ENCODE measurements at places on chromosomes 4 and X.

DNA sequence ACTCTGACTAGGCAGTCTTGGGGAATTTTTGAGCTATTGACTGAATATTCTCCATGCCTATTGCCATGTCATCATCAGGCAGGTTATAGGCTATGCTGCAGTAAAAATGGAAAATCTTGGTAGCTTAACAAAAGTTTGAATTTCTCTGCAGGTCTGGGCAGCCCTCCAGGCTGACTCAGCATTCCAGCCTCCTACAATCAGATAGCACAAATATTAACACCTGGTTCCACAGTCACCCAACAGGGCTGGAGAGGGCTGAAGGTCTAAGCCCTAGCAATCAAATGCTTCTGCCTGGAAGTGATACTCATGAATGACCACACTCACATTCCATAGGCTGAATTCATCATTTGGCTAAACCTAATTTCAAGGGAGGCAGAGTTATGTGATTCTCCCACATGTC lies 9.6 kb upstream of the PPP3CA start:
- DNase-seq, result no peak

GRCh38 chrX:25034889-25035288 lies 19.1 kb upstream of the ARX start:
- DNase-seq, result no peak

DNA sequence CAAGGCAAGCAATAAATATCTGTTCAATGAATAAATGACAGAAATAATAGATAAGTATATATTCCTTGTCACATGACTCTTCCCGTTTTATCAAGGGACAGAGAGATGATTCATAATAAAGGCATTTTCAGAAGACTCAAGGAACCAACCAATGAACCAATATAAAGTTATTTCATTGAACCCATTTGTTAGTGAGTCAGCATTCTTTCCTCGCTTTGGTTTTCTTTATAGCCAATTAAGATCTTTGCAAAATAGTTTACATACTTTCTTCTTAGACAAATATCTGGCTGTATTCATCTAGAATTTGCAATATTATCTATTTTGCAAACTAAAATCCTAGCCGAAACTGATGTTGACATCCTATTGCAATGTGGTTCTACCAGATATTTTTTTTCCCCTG lies 269.4 kb downstream of the IL15 start:
- DNase-seq, result no peak

DNA sequence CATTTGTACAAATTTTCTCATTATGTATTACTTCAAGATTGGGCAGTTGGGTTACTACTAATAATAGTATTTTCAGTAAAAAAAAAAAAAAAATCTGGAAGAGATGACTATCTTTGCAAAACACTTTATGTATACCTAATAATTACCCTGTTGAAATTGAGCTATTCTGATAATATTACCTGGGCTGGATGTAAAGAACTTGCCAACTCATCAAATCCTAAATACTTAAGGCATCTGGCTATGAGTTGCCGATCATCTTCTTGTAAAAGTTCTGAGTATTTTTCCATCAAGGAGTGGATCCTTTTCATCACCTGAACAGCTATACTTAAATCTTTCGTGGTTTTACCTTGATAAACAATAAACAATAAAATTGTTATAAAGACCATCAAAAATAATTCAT lies 42.7 kb downstream of the DDX60 start:
- no peak for DNase-seq

GRCh38 chrX:134990801-134991481 lies at the start of gene SMIM10:
SMIM10 (plus strand) TSS chrX:134990991; CDS start chrX:134991096, 105 bp downstream.
- DNase-seq, result peak; percentile 23

- no peak for DNase-seq
Measured at GRCh38 chr4:24630937-24631336, 46.6 kb upstream of the DHX15 start.

DNA sequence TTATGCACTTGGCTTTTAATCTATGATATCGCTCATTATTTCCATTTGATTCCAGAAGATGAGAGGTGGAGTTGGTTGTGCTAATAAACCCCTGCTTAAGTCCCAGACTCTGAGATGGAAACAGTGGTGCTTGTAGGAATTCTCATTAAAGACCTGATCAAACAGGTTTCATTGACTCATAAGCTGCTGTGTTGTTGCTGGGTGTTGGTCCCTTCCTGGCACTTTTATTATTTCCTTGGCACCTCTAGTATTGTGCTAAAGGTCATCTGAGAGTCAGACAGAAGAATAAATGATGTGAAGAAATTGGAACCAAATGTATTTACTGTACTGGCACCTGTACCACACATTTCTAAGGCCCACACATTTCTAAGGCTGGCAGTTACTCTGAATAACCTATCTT lies 544.7 kb upstream of the NR3C2 start:
- DNase-seq, result no peak

GRCh38 chr4:11954093-11954492 lies 525.4 kb upstream of the HS3ST1 start:
- no peak for DNase-seq

- DNase-seq, result no peak
Measured at GRCh38 chrX:107686026-107686425, 57.7 kb downstream of the PRPS1 start.

DNA sequence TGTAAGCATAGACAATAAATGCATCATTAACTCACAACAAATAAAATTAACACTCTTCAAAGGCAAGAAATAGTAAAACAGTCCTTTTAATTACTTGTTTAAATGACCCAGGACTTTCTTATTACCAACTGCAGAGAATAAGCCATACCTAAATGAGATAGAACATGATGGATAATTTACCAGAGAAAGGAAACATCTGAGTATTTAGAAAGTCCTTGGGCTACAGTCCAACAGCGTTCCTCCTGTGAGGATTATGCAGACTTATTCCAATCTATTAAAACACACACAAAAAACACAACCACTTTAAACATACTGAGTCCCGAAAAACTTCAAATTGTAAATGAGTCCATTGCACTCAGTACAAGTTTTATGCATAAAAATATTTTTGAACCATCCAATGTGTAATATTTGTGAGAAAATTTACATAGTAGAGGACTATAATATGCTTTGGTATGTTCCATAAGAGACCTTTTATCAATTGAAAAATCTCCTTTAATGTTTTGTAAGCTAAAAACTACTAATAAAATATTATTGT lies 129.2 kb downstream of the NR3C2 start:
- no peak for DNase-seq

- DNase-seq, result no peak
Measured at GRCh38 chr4:124526769-124527168, 185.8 kb downstream of the ANKRD50 start.

DNA sequence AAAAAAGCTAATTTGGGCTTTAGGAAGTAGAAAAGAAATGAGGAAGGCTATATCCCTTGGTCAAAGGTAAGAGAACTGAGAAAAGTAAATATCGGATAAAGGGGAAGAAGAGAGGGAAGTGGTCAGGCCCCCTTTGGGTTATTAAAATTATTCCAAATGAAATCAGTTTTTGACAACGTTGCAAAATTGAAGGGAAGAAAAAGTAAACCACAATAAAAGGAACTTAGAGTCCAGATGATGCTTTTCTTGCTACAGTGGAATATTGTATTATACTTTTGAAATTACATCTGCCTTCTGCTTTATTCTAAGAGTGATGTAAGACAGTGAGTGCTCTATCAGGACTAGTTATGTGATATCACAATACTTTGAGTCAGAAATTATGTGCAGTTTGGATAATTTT lies 59.4 kb upstream of the RBPJ start:
- DNase-seq, result no peak

- DNase-seq, result no peak
Measured at GRCh38 chrX:71619986-71620385, 1.7 kb upstream of the CXCR3 start.

DNA sequence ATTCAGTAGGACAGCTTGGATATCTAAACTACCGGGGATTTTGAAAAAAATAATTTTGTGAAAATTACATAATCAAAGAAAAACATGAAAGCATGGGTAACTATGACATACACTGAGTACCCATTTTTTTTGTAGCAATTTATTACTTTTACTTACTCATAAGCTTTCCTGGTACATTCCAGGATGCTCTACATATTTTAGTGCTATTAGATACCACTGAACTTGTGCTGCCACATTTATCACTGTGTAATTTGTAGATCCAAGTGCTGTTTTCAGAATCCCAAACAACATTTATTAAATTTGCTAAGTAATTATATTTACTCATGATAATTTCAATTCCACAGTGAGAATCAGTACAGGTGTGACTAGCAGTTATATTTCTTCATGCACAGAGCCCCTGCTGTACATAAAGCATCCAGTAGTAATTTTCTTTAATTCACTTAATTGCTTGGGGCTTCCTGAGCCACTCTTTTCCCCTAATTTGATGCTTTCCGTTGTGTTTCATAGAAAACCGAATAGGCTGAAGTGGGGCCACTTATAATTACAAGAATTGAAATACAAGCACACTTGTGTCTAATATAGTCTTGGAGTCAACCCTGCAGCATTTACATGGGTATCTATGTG lies 2254.4 kb downstream of the ARAP2 start:
- no peak for DNase-seq

- no peak for DNase-seq
Measured at GRCh38 chr4:112633477-112634235, 3.1 kb downstream of the ZGRF1 start.

GRCh38 chrX:84666086-84666485 lies 163.8 kb upstream of the HDX start:
- DNase-seq, result no peak

- DNase-seq, result peak; percentile 18
Measured at GRCh38 chrX:41922431-41923151, 763 bp downstream of the CASK start.

- no peak for DNase-seq
Measured at GRCh38 chrX:40107291-40108161, 9.8 kb upstream of the BCOR start.

DNA sequence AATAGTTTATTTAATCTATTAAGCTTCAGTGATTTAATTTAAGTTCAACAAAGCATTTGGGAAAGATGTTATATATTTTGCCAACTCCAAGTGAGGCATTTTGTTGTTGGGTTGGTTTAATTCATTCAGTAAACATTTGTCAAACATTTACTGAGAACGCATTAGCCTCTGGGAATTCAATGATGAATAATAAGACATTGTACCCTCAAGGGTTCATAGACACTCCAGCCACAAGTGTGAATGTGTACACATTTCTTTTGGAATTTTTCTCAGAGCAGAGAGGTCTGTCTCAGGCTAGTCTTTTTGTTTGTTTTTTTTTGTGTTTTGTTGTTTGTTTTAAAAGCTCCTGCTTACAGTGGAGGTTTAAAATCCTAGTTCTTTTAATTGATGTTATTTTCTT lies 203.9 kb downstream of the SOWAHB start:
- DNase-seq, result no peak

GRCh38 chrX:46912098-46912602 lies at the start of gene JADE3:
JADE3 (plus strand) TSS chrX:46912421; CDS start chrX:46984895, 72,474 bp downstream.
- DNase-seq, result peak; percentile 21

GRCh38 chr4:76969495-76969894 lies 19.9 kb downstream of the SEPTIN11 start:
- no peak for DNase-seq

DNA sequence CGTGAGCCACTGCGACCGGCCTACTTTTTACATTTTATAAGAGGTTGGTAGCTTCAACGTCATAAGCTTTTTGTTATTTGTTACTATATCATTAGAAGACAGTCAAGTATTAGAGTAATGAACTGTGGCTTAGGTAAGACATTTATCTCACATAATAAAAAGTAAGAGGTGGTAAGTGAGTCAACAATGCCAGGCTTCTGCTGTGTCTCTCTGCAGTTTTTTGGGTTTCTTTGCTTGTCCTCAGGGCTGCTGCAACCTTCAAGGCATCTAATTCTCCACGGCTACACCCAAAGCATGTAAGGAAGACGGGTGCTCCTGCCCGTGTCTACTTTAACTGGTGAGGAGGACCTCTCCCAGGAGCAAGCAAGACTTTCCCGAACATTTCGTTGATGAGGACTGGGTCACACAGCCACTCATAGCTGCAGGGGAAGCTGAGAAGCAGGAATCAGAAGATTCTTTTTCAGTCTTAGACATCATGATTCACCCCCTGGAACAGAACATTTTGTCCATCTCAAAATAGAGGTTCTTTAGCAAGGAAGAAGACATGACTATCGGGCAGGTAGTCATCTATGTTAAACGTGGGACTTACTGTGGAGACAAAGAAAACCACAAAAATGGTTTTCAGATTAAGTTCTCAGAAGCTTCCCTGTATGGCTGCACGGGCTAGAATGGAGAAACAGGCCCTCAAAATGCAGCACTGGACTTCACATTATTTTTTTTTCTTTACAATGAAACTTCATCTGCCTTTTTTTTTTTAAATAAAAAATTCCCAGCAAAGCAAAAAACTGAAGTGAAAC lies 13.0 kb upstream of the RHOH start:
- no peak for DNase-seq

GRCh38 chr4:74408639-74409038 lies 36.3 kb upstream of the AREG start:
- DNase-seq, result no peak

- DNase-seq, result no peak
Measured at GRCh38 chr4:129852434-129852833, 756.5 kb downstream of the C4orf33 start.
